Posterior cingulate gyrus (tissue), 11 donors: ENCODE measurements at places on chromosomes 6 and 20.

- DNase-seq: no peak
These were observed 27.4 kb upstream of the IGF2R start for GRCh38 chr6:159941286-159942113.

DNA sequence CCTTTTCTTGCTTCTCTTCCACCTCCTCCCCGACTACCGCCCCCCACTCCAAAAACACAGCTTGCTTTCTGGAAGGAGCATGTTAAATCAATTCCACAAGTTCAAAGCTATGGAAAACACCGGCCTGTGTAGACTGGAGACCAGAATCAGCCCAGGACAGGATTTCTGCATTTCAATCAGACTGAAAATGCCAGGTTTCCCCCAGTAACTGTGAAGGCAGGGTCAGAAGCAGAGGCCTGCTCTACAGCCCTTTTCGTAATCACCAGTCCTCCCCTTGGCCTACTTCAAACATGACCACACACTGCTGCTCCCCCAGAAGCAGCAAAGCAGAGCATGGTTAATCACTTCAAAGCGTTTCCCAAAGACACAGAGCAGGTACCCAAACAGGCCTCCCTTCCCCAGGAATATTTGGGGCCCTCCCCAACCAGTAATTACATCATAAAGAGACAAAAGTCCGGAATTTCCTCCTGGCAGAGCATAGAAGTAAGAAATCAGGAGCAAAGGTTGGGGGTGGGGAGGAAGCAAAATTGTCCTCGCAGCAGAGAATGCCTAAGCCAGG lies 38.4 kb downstream of the ZMYND8 start:
- no peak for DNase-seq

DNA sequence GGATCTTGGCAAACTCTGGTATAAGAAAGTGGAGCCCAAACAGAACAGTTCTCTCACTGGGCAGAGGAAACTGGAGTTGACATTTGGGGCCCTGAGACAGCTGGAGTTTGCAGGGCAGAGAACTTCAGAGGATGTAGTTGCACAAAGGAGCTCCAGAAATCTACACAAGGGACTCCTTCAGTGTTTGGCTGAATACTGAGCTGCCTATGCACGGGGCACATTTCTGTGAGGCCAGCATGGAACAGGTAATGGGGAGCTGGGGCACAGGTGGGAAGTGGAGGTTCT lies 169.3 kb downstream of the ANKRD60 start:
- no peak for DNase-seq

DNA sequence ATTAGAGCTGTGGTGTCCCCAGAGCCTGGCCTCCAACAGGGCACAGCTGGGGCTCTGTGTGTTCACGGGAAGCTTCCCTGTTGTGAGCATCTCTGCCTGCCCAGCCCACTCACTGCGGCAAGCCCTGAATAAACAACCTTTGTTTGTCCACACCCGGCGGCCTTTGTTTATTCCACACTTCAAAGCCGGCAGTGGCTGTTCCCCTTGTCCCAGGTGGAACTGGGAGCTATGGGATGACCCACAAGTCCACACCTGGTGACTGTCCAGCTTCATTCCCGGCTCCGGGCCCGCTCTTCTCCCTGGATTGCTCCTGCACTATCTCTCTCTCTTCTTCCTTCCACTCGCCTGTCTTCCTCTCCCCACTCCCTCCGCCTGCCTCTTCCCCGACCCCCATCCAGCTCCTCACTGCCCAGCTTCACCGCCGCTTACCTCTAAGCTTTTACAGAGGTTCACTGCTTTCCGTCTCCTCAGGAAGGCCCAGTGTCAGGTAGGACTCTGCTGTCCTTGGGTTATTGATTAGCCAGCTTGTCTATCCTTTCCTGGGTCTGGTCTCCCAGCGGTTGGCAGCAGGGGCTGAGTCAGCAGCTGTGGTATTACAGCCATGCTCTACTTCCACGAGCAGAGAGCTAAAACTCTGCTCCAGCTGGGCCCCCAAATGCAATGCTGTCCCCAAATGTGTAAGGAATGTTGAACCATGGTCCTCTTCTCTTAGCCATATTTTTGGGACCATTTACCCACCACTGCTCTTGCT lies 17.8 kb downstream of the DACT2 start:
- DNase-seq: no peak
